ENCODE measurements at places on chromosomes 6 and 20. TPM values are rescaled to one million over a fixed set of nuclear protein-coding genes. Genes with fewer than 3 reads are reported as not detected.

GRCh38 chr6:29729774-29730328, 6.6 kb downstream of the HLA-F start:
- ATAC-seq = no peak

DNA sequence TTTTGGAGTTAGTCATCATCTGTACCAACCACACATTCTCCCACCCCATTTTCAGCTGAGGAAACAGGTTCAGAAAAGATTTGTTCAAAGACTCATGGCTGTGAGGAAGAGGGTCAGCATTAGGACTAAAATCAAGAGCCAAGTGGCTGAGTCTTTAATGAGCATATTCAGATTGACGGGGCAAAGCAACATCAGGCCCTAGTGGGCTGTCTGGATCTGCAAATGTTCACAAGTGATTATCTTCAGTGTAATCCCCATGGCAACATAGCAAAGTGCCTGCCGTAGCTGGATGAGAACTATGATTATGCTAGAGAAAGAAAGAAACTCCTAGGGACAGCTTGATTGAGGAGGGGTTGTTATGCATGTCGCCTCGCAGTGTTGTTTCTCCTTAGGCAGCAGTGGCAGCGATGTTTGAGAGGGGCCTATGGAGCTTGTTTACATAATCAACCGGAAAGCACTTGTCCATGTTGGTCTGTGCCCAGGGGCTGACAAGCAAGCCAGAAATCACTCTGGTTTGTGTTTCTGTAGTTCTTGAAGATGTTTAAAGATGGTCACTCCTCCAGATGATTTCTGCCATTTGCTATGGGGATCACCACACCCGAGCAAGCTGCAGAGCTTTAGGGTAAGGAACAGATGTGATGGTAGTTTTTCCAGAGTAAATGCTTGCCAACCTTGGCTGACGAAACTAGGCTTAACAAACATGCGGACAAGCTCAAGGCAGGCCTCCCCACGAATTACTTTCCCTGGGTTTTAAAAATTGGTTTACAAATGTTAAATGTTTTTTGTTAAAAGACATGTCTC, 124.3 kb upstream of the MLIP start:
- ATAC-seq = no peak

GRCh38 chr6:40695750-40696415, 108.7 kb upstream of the LRFN2 start:
- no peak for ATAC-seq

Gene RGS17
- total RNA-seq = 0.27 TPM

DNA sequence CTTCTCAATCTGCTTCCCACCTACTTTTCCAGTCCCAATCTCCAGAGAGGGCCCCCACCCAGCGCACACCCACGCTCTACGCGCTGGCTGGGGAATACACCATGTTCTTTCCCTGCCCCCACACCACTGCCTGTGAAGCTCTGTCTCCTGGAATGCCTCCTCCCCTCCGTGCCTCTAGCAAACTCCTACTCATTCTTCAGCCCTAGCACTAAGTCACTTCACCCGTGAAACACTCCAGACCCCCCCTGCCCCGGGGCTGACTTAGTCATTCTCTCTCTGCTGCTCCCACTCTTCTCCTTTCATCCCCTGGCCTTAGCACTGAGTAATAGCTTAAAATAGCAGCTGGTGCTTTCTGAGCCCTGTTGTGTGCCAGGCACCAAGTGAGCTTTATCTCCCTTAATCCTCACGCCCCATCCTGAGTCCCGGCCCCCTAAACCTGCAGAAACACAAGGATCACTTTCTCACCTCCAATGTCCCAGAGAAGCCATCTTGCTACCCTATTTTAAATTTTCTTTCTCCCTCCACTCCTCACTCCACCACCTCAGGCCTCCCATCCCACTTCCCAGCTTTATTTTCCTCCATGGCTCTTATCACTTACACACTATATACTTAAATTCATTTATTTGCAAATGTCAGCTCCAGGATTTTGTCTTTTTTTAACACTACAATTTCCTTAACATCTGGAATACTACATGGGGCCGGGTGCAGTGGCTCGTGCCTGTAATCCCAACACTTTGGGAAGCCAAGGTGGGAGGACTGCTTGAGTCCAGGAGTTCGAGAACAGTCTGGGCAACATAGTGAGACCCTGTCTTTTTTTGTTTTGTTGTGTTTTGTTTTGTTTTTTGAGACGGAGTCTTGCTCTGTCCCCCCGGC, 6.3 kb upstream of the PARD6B start:
- ATAC-seq = peak; percentile 82

DNA sequence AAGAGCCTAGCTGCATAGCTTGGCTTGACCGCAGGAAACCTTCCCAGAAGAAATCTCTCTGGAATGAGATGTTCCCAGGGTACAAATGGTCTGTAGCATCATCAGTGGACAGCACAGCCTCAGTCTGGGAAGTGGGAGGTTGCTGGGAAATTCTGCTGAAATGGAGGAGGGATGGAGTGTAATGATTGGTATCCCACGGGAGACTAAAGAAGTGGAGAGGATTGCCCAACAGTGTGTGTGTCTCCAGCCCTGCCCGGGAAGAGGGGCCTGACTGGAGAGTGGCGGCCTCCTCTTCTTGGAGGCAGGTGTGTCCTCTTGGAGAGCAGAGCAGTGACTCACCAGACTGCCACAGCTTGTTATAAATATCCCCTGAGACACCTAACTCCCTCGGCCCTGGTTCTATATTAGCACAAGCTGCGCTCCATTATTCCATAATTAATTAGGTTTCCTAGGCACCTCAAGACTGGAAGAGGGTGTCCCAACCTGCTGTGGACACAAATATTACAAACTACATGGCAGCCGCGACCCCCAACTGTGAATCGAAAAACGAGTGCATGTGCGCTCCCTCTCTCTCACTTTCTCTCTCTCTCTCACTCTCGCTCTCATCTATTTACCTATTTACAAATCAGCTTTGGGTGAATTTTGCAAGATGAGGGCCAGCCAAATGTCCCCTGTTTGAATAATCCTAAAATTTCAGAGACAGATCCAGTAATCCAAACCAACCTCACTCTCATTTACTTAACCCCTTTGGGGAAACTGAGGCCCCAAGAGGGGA, 68.8 kb downstream of the FGD2 start:
- peak; percentile 74 for ATAC-seq

DNA sequence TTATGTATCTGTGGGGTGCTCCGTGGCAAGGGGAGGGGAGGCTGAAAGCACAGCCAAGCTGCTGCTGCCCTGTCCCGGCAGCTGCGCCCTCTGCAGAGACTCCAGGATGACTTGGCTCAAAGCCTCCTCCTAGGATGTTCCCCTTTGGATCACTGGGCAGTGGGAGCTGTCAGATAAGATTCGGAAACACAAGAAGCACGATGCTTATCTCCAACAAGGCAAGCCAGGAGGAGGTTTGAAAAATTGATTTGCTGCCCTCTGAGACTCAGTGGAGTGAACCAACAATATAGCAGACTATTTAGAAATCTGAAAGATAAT, 776.4 kb downstream of the C6orf118 start:
- ATAC-seq = no peak

GRCh38 chr20:9243986-9244385, 175.1 kb downstream of the PLCB4 start:
- ATAC-seq = no peak

DNA sequence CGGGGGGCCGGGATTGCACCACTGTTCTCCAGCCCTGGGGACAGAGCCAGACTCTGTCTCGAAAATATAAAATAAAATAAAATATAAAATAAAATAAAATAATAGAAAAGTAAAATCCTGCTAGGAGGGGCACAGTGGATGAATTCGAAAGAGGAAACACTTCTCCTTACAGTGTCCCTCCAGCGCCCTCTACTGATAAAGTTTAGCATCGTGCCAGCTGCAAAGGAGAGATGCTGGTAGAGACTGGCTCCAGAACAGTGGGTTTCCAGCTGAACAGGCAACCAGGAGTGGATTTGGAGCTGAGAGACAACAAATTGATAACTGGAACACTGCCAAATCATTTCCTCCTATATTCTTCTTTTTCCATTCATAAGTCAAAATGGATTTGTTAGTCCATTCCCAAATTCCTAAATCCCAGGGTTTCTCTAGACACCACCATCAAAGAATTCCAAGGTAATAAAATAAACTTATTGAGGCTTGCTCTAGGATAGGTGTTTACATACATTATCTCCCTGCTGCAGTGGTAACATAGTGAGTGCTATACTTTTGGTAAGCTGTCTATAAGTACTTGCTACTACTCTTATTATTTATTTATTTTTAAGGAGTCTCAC, 31.7 kb upstream of the TBPL1 start:
- peak; percentile 46 for ATAC-seq

DNA sequence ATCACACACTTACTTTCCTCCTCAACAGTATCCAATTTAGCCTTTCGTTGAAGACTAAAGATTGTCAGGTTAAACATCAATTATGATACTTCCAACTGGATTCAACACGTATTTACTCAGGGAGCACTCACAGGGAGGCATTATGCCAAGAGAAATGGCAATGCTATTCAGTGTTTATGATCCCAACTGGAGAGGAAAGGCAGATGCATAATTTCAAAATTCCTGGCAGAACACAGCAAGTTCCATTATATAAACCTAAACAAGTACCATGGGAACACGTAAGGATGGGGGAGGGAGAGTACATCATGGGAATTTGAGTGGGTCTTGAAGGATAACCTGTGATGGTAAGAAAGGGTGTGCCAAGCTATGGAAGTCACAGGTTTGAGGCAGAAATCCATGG, 112.7 kb downstream of the ISM1 start:
- ATAC-seq = peak; percentile 31

DNA sequence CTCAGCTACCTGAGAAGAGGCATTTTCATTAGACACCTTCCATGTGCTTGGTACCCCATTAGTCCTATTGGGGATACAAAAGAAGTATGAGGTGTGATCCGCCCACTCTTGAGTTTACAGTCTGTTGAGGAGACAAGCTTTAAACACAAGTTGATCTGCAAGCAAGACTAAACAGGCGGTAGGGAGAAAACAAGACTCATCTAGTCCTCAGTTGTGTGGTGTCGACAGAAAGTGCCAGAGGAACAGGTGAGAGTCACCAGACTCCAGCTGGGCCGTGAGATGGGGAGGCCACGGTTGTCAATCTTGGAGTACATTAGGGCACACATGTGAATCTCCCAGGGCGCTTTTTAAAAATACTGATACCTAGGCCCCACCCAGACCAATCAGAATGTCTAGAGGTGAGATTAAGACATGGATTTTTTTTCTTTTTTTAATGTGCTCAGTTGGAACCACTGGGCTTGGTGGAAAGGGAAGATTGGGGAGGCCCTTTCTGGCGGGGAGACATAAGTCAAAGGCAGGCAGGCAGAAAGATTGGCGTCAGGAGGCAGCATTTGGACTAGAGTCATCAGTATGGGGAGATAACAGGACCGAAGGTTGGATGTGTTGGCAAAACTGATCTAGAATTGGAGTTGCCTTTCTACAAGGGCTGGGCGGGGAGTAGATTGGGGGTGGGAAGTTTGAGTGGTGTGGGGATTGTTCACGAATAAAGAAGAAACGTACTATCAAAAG, 10.4 kb downstream of the E2F3 start:
- ATAC-seq = no peak

DNA sequence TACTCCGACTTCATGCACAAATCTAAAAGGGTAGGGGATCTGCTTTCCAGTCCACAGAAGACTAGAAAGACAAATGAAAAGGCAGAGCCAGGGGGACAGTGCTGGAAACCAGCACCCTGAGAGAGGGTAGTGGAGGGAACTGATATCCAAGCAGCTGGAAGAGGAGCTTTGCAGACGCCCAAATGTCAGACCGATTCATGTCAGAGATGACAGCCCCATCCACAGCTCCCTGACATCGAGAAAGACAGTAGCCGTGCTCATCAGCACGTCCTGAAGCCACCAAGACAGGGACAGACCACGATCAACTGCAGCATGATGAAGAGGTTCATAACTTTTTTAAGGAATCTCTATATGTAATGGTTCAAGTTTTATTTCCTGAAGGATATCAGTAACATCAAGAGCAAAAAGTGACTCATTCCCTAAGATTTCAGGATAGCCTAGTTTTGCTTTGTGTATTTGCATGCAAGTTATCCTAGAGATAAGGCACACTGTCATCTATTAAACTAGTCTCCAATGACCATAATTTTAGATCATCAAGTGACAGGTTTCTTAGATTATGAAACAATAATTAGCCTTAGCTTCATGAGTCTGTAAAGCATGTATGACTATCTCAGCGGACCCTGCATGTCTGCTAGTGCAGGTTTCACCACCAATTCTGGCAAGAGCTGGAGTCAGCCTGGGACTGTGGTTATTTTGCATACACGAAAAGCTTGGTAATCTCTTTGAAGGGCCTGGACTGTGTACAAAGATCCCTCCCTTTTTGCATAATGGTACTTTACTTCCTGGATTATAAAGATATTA, 43.0 kb downstream of the PRDM1 start:
- no peak for ATAC-seq

Gene ATG5
- total RNA-seq = 43.3 TPM

DNA sequence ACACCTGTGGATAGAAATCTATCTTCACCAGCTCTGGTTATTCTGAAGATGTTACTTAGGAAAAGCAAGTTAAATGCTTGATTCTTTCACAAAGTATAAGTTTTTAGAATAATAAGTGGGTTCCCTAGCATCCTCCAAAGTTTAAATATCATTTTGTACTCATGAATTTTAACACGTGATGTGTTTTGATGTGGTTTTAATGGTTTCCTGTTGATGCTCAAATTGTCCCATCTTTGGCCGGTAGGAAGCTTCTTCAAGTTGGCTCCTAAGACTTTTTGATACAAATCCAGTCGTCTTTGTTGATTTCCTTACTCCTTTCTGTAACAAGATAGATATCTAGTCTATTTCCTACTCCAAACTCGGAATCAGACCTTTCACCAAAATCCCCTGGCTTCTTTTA, 94.5 kb upstream of the STXBP5 start:
- ATAC-seq = no peak

- ATAC-seq = no peak
Observed at GRCh38 chr20:19482726-19483125, 270.3 kb downstream of the SLC24A3 start.

Gene CLDN20
- total RNA-seq = not detected

Gene LY6G6D
- not detected for total RNA-seq

GRCh38 chr6:34128045-34128444, 17.8 kb downstream of the GRM4 start:
- no peak for ATAC-seq

GRCh38 chr20:63822276-63822696, 8.8 kb downstream of the ZBTB46 start:
- no peak for ATAC-seq

- ATAC-seq = no peak
Observed at GRCh38 chr6:100461278-100461916, 3.3 kb downstream of the SIM1 start.

Gene OR2H1
- not detected for total RNA-seq

- ATAC-seq = no peak
Observed at GRCh38 chr20:4063631-4064030, 48.3 kb upstream of the RNF24 start.

Gene LSM14B
- total RNA-seq = 23.6 TPM

Gene ASIP
- total RNA-seq = 3.5 TPM

Gene AFDN
- 83.0 TPM for total RNA-seq

DNA sequence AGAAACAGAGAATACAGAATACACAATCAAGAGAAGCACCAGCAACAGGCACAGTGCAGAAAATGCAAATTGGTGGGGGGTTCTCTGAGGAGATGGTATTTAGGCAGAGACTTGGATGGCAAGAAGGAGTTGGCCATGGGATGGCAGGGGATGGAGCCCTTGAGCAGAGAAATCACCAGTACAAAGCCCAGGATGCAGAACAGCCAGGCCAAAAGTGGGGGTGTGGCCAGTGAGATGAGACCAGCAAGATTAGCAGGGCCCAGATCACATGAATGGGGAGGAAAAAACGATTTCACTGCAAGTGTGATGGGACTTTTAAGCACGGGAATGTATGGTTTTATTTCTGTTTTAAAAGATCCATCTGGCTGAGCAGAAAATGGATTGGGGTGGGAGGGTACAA, 63.4 kb downstream of the TRAM2 start:
- no peak for ATAC-seq

- no peak for ATAC-seq
Observed at GRCh38 chr6:53506872-53507271, 38.0 kb downstream of the GCLC start.

Measured in gastroesophageal sphincter (tissue), 4 donors.